ENCODE measurements at places on chromosomes 4 and X.
A peak's percentile ranks its signal among the peaks of the same experiment; 100 is the strongest.

DNA sequence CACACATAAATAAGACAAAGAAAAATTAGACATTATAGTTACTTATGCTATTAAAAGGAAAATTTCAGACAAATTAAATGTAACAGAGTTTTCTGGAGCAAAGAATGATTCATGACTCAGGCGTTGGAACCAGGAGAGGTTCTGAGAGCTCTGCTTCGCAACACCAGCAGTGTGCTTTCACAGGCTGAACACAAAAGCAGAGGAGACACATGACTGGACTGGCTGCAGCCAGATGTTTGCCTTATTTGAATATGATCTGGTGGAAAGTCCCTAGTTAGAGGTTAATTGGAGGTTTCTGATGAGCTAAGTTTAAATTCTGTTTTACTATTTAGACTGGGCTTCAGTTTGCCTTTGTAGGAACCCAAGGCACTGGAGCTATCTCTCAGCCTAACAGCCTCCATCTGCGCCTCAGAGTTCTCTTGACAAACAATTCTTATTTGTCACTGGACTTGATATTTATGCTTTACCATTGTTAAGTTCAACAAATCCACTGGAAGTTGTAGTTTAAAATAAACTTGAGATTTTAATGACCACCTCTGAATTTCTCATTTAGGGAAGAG, 16.2 kb downstream of the BOD1L1 start:
- DNase-seq: peak; percentile 21

GRCh38 chrX:4579480-4579879, 866.0 kb upstream of the PRKX start:
- DNase-seq: no peak

DNA sequence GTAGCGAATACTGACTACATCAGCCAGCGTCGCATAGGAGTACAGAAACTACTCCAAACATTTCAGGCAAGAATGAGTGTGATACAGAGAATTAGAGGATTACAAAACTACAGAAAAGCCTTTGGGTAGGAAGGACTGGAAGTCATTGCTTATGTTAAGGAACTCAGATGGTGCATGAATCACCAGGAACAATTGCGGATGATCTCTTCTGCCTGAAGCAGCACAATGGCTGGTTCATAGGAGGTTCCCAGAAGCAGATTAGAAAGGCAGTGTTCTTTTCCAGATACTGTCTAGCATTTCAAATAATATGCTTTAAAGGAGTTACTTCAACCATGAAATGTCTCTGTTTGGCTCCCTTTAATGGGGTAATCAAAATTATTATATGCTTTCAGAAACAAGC, 42.5 kb upstream of the MAP9 start:
- no peak for DNase-seq

GRCh38 chrX:4588056-4588455, 874.6 kb upstream of the PRKX start:
- DNase-seq: no peak

GRCh38 chrX:36753602-36754001, 254.6 kb upstream of the FAM47C start:
- DNase-seq: no peak

- no peak for DNase-seq
These were observed 21.7 kb downstream of the PJA1 start for GRCh38 chrX:69143530-69143929.

DNA sequence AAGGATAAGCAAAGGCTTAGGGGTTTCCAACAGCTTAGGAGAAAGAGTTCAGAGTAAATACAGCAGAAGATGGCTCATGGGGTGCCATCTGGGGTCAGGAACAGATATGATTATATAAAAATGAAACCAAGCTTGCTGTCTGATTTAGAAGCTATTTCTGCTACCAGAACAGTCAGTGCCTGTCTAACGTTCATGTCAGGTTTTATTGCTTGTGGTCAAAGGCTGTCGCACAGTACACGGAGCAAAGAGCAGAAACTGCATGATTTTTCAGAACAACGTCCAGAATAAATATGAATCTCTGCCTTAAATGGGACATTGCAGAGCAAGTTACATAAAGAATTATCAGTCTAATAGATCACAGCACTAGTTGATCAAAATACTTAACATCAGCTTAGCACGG, 17.4 kb downstream of the CETN2 start:
- no peak for DNase-seq

DNA sequence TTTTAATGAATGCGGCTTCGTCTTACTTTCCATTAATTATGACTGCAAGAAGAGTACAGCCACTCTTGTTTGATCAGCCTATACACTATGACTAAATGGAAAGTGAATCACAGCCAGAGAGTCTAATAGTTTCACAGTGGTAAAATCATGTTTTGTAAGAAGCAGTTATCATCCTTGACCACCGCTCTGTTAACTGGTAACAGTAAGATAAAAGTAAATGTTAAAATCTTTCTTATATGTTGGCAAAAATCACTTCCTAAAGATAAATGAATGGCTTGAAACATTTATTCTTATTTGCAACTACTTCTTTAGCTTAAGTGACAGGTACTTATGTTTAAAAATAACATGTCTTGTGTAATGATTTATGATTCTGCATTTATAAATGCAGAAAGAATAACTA, 13.2 kb downstream of the GALNT7 start:
- DNase-seq: no peak

DNA sequence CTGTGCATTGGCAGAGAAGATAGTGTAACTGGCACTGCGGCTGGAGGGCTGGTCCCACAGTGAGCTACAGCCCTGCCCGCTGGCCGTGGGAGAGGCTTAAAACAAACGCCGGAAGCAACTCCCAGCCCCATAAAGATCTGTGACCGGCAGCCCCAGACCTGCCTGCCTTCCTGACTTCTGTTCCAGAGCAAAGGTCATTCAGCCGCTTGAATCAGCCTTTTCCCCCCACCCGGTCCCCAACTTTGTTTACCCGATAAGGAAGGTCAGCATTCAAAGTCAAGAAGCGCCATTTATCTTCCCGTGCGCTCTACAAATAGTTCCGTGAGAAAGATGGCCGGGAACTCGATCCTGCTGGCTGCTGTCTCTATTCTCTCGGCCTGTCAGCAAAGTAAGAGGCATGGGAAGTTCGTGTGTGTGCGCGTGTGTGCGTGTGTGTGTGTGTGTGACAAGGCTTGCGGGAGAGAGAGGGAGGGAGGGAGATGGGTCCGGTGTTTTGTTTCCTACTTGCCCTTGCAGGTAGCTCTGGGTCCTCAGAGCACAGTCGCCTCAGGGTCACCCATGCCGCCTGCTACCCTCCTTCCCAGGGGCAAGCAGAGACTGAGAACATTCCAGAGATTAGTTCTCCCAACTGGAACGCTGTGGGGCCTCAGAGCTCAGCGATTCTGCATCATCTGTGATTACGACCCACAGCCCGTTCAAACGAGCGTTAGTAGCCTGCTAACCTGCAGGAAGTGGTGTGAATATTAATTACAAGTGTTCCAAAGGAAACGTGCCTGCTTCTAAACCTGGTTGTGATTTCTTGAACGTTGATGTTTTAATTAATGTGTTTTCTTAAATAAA, at the start of gene MGST2:
TSS of gene MGST2 (plus strand) at position 130 of the 840 bp plus-strand sequence. CDS start at position 331, 201 bp downstream.
- peak; percentile 36 for DNase-seq

- peak; percentile 54 for DNase-seq
These were observed at the start of gene USP51 for GRCh38 chrX:55489314-55490009. TSS of gene USP51 (minus strand) at chrX:55489848. CDS start at chrX:55488939, 909 bp downstream.

- no peak for DNase-seq
These were observed 54.1 kb downstream of the PAGE2 start for GRCh38 chrX:55142919-55143310.

DNA sequence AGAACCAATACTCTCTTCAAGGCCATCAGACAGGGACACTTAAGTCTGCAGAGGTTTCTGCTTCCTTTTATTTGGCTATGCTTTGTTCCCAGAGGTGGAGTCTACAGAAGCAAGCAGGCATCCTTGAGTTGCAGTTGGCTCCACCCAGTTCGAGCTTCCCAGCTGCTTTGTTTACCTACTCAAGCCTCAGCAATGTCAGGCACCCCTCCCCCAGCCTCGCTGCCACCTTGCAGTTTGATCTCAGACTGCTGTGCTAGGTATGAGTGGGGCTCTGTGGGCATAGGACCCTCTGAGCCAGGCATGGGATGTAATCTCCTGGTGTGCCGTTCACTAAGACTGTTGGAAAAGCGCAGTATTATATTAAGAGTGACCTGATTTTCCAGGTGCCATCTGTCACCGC, 12.6 kb upstream of the UGT2B15 start:
- no peak for DNase-seq

DNA sequence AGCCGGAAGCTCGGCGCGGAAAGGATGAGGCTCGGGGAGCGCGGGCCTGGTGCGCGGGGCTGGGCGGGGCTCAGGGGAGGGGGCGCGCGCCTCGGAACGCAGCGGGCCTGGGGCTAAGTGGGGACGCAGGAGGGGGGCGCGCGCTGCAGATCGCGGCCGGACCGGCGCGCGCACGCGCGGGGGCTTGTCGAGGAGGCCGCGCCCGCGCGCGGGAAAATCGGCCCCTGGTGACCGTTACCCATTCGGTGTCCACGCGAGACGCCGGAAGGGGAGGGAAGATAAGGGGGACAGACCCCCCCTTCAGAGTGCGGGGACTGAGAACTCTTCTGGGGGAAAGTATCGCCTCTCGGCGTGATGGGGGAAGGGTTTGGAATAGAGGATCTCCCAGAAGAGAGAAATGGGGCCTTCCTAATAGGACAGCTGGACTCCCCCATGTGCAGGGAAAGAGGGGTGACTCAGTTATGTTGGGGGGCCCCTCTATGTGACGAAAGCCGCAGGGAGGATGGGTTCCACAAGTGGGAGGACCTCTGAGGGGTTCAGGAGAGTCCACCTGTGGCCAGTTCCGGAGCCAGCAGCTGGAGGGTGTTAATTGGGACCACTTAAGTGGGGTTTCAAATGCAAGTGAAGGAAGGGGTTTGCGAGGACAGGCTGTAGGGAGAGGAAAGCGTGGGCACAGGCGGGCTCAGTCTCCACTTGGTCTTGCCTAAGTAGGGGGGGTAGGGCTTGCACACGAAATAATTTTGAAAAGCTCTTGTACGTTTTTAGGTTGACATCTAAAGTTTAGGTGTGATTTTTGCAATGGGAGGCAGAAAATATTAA, 584 bp downstream of the SUV39H1 start:
- DNase-seq: no peak

DNA sequence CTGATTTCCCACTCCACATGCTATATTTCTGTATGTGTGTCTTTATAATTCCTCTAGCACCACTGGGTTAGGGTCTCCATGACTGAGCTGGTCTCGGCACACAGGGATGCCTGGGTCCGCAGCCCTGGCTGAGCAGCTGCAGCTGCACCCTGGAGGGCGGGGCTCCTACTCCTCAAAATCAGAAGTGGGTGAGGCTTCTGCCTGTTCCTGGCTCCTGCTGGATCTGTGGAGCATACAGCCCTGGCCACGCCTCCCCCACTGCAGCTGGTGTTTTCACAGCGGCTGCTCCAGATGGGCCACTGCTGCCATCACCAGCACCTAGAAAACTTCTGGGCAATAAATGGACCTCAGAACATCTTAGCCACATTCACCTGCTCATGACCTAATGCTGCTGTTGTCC, 30.9 kb downstream of the SPCS3 start:
- DNase-seq: peak; percentile 49

GRCh38 chrX:147342197-147342596, 527.7 kb upstream of the CXorf51A start:
- no peak for DNase-seq

GRCh38 chr4:102614801-102615200, 113.6 kb downstream of the NFKB1 start:
- no peak for DNase-seq

- DNase-seq: no peak
These were observed 144.2 kb upstream of the PCDH18 start for GRCh38 chr4:137676357-137676998.

- DNase-seq: no peak
These were observed 3.1 kb downstream of the ZNF630 start for GRCh38 chrX:48068096-48068887.

DNA sequence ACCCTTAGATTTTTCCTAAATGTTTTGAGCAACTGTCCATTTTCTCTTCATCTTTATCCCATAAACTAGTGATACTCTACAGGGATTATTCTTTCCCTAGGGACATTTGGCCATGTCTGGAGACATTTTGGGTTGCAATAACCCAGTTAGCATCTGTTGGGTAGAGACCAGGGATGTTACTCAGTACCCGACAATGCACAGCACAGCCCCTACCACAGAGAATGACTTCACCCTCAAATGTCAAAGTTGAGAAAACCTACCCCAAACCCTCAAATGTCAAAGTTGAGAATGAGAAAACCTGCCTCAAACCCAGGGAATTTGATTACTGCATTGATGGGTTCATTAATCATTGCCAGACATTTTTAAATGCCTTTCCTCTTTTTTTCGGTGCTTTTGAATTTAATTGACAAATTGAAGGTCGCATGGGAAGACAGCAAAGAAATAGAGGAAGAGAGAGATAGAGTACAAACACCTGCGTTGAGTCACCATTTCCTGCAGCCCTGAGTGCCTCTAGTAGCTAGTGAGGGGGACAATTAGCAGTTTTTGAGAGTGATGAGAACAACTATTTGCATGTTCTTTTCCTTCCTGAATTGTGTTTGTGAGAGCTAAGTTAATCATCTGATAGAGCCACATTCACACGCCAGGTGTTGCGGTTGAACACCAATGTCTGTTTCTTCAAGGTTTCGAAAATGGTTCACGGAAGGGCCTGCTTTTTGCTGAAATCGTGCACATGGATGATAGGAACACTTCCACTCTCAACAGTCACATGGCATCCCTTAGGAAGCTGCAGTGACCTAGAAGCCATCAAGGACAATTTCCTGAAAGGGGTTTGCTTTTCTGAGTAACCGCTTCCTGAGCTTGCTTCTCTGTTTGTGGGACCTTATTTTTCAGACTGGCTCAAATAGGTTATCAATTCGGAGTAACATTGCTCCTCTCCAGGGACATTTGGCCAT, 203.9 kb upstream of the VCX3A start:
- DNase-seq: no peak

GRCh38 chr4:85488416-85488815, 13.5 kb downstream of the ARHGAP24 start:
- DNase-seq: no peak

- DNase-seq: no peak
These were observed 17.1 kb upstream of the CT47C1 start for GRCh38 chrX:119055687-119056086.

GRCh38 chr4:175708739-175709138, 103.3 kb downstream of the GPM6A start:
- no peak for DNase-seq

GRCh38 chr4:149108626-149109025, 666.4 kb upstream of the NR3C2 start:
- no peak for DNase-seq

DNA sequence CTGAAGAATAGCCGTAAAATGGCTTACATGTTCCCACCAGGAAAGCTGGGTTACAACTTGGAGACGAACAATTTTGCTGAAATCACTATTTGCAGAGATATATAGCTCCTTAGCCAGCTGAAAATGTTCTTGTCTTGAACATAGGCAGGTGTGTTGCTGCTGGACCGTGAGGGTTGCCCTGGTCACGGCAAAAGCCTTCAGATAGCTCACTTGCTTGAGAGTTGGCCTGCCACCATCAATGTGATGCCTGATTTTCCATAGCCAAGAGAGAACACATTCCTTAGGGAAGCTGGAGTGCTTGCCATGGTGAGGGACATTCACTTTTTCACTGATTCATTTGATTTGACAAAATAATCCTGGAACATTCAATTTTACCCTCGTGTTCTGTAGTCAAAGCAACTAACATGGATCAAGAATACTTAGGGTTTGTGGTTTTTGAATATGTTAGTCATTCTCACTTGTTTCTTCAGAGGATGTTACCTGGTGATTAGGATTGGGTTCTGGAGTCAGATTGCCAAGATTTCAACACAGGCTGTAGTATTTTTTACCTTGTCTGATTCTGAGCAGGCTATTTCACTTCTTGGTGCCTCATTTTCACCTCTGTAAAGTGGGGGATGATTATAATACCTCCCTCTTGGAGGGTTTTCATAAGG, 536.9 kb downstream of the RAPGEF2 start:
- peak; percentile 37 for DNase-seq
